ENCODE measurements at places on chromosomes 4 and X. TPM values are rescaled to one million over a fixed set of nuclear protein-coding genes. Genes with fewer than 3 reads are reported as not detected.

Gene PASD1
- not detected for total RNA-seq

Gene IL3RA
- 17.7 TPM for total RNA-seq

Gene MTMR8
- total RNA-seq: 2.7 TPM

Gene ARHGAP6
- total RNA-seq: 32.9 TPM

Gene SLC49A3
- total RNA-seq: 5.9 TPM

Gene GUCY1B1
- 12.9 TPM for total RNA-seq

Gene PRR32
- not detected for total RNA-seq

Gene PRDM5
- total RNA-seq: 28.6 TPM

Gene F9
- not detected for total RNA-seq

Gene TIGD4
- 1.6 TPM for total RNA-seq

Gene VGLL1
- total RNA-seq: not detected

Gene NOX1
- total RNA-seq: not detected

Gene ADRA2C
- total RNA-seq: 4.2 TPM

DNA sequence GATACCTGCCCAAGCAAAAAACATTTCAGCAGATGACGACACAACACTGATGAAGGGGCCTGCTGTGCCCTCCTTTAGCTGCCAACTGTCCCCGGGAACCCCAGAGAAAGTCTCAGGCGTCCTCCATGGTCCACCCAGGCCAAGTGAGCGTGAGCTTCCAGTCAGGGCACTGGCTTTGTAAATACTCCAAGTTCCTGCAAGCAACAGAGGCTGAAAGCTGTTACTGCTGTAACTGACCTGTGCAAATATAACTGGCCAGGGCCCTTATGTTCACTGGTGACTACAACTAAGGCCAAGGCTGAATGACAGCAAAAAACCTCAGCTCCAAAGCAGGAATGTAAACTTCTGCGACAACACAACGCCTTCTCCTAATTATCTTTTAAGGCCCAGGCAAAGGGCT, 8.2 kb downstream of the WDR1 start:
- no peak for DNase-seq
- H3K27ac ChIP-seq: peak overlapping the region; percentile 80
- no peak overlapping the region for H3K4me3 ChIP-seq
- peaks cover 100% of the 10 kb centered on the region for H3K4me1 ChIP-seq
- peaks cover 44% of the 10 kb centered on the region for H3K36me3 ChIP-seq

DNA sequence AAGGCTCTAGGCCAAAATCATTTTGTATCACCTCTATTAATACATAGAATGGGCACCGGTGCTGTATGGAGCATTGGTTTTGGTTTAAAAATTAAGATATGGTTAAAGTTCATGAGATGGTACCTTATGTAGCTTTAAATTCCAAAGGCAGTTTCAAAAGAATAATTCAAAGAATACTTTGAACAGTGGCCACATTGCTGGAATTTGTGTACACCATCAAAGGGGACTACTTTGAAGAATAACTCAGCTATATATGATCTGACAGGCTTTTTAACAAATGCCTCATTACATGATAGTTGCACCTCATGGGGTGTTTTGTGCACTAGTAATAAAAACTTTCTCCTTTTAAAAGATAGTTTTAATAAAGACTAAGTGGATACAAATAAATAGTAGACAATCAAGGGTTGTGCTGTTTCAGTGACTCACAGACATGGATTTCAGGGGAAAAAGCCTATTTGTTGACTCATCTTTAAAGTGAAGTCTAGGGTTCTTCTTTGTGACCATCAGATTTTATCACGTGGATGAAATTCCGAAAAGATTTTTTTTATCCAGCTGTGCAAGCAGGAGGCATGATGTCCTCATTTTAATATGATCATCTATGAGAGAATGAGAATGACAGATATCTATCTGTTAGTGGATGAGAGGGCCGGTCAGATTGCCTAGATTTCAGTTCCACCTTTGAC, 12.8 kb downstream of the MTM1 start:
- no peaks in the 10 kb centered on the region for H3K36me3 ChIP-seq
- H3K4me1 ChIP-seq: no peaks in the 10 kb centered on the region
- H3K27me3 ChIP-seq: no peaks in the 10 kb centered on the region
- H3K4me3 ChIP-seq: no peak overlapping the region

DNA sequence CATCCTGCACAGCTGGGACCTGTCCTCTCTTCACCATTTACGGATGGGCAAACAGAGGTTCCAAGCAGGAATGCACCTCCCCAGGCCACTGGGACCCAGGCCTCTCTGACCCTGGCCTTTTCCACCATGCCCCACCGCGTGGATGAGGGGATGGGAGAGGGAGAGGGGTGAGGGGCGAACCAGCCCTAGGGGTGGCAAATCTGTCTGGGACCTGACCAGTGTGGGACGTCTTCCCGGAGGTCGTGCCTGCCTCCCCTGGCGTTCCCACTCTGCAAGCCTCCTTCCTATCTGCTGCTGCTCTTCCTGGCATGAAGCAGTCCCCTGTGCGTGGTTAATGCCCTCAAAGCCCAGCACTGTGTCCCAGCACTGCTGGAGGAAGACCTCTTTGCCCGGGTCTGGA, 35.9 kb downstream of the ABLIM2 start:
- DNase-seq: no peak
- H3K4me3 ChIP-seq: no peak overlapping the region
- no peaks in the 10 kb centered on the region for H3K36me3 ChIP-seq
- H3K4me1 ChIP-seq: no peaks in the 10 kb centered on the region
- H3K27ac ChIP-seq: no peak overlapping the region

- H3K27ac ChIP-seq: no peak overlapping the region
- DNase-seq: no peak
- H3K36me3 ChIP-seq: no peaks in the 10 kb centered on the region
These were observed 474.4 kb upstream of the MAGEB18 start for GRCh38 chrX:25663701-25664100.

DNA sequence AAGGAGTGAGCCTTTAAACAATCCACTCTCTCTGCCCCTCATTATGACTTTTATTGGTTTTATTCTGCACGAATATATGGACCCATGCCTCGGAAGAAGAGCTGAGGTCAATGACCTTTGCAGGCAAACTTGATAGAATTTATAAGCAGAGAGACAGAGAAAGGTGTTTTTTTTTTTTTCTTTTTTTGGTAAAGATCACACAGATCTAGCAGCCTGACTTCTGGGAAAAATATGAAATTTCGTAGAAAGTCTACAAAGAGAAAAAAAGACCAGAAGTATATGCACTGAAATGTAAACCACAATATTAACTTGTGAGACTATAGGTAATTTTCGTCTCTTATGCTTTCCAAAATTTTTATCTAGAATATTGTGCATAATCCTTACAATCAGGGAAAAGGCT, 61.6 kb downstream of the LEF1 start:
- no peaks in the 10 kb centered on the region for H3K4me1 ChIP-seq
- no peaks in the 10 kb centered on the region for H3K36me3 ChIP-seq
- no peak for DNase-seq

DNA sequence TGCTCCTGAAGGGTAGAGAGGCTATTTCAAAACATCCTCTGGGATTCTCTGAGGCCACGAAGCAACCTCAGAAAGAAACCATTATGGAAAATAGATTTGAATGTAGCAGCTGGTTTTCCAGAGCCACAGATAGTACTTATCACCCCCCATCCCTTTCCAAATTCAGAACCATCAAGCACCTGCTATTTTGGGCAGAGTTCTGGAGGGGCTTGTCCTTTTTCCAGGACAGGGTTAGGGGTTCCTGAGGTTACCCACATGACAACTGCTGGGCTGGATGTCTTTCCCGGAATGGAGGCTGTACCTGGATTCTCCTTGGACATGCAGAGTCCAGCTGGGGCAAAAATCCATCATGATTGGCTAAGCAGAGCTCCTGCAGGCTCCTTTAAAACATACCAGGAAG, 22.0 kb upstream of the ZXDA start:
- H3K4me1 ChIP-seq: no peaks in the 10 kb centered on the region
- no peak overlapping the region for H3K27ac ChIP-seq
- H3K36me3 ChIP-seq: no peaks in the 10 kb centered on the region
- no peaks in the 10 kb centered on the region for H3K27me3 ChIP-seq
- no peak overlapping the region for H3K4me3 ChIP-seq
- DNase-seq: no peak

DNA sequence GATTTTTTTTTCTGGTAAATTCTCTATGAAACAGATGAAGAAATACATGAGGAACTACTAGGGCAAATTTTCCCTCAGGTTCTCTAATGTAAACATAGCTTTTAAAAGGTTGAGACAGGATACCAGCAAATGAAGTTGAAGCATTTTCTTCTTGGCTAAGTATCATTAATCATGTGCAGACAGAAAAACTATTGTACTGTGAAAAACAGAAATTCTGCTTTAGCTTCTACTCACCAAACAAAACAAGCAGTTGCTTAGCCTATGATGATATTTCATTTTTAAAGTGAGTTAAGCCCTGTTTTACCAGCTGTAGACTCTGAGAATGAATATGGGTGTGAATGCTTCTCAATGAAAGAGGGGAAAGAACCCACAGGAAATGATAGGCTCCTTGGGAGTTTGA, 358.9 kb downstream of the TRAM1L1 start:
- H3K36me3 ChIP-seq: no peaks in the 10 kb centered on the region
- H3K4me1 ChIP-seq: peaks cover 5% of the 10 kb centered on the region
- H3K27me3 ChIP-seq: no peaks in the 10 kb centered on the region
- no peak for DNase-seq
- H3K4me3 ChIP-seq: no peak overlapping the region

DNA sequence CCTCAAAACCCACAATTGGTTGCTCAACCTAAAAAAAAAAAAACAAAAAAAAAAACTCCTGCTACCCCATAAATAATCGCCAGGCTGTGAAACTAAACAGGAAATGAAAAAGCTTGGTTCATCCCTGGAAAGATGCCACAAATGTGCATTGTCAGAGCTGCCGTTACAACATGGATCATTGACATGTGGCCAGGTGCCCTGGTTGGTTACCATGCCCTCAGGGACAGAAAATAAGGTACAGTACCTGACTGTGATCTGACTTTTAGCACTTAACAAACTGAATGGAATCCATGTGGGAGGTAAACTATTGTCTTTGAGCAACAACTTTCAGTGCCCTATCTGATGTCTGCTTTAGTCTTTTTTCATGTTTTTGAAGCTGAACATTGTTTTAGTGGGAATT, 118.0 kb upstream of the RPL34 start:
- no peak overlapping the region for H3K4me3 ChIP-seq
- no peak for DNase-seq
- no peak overlapping the region for H3K27ac ChIP-seq

DNA sequence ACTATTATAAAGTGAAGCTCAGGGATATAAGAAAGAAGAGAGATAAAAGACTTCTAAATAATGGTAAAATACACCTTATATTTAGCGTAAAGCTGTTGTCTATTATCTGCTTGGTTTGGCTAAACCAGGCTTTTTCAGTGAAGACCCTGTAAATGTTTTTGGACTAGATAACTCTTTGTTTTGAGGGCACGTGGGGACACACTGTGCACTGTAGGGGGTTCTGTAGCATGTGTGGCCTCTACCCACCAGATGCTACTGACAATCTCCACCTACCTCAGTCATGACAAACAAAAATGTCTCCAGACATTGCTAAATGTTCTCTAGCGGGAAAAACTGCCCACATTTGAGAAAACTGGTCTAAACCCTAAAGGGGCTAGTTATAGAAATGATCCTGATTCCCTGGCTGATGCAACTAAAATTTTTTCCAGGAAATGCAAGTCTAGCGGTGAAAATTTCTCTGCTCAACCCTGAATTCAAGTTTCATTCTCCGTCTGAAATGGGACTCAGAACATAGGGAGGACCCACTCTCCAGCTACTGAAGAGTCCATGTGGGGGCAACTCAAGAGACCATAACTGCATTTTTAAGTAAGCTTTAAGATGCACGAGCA, 355.2 kb upstream of the RASGEF1B start:
- H3K27me3 ChIP-seq: no peaks in the 10 kb centered on the region
- H3K4me3 ChIP-seq: no peak overlapping the region
- no peaks in the 10 kb centered on the region for H3K4me1 ChIP-seq
- no peak for DNase-seq

DNA sequence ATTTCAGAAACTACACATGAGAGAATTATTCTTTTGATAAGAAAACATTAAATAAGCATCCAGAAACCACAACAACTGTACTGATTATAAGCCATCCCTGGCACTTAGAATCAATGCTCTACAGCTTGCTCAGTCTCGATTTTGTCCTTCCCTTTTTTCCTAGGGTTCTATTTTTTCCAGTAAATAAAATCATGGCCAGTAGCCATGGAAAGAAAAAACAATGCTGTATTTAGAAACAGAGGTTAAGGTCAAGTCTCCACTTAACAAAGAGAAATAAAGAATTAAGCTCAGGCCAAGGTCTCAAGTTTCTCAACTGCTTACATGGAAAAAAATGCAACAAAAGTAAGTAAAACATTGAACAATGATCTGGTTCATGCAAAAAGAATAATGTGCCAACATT, 38.7 kb upstream of the GRID2 start:
- no peak for DNase-seq
- no peaks in the 10 kb centered on the region for H3K36me3 ChIP-seq
- H3K27me3 ChIP-seq: no peaks in the 10 kb centered on the region
- H3K4me3 ChIP-seq: no peak overlapping the region

- H3K27me3 ChIP-seq: peaks cover 18% of the 10 kb centered on the region
- DNase-seq: no peak
- no peaks in the 10 kb centered on the region for H3K4me1 ChIP-seq
- H3K4me3 ChIP-seq: no peak overlapping the region
These were observed 13.7 kb upstream of the UBA1 start for GRCh38 chrX:47179928-47180255.

- no peak for DNase-seq
- no peak overlapping the region for H3K27ac ChIP-seq
These were observed 341.5 kb downstream of the BCOR start for GRCh38 chrX:39756086-39756883.

DNA sequence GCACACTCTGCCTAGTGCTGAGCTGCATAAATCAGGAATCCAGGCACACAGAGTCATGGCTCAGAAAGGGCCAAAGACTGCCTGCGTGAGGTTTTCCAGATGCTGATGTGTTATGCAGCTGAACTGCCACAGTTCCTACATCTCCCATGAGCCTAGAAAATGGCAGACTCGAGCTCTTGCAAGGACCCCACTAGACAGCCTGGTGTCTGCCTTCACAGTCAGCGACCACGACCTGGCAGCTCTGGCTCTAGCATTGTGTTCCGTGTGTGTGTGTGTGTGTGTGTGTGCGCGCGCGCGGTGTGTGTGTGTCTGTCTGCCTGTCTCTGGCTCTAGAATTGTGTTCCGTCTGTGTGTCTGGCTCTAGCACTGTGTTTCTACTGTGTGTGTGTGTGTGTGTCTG, 203.6 kb upstream of the AGTR2 start:
- no peak overlapping the region for H3K27ac ChIP-seq
- H3K36me3 ChIP-seq: no peaks in the 10 kb centered on the region
- no peaks in the 10 kb centered on the region for H3K4me1 ChIP-seq
- H3K4me3 ChIP-seq: no peak overlapping the region
- no peak for DNase-seq
- H3K27me3 ChIP-seq: peaks cover 47% of the 10 kb centered on the region

DNA sequence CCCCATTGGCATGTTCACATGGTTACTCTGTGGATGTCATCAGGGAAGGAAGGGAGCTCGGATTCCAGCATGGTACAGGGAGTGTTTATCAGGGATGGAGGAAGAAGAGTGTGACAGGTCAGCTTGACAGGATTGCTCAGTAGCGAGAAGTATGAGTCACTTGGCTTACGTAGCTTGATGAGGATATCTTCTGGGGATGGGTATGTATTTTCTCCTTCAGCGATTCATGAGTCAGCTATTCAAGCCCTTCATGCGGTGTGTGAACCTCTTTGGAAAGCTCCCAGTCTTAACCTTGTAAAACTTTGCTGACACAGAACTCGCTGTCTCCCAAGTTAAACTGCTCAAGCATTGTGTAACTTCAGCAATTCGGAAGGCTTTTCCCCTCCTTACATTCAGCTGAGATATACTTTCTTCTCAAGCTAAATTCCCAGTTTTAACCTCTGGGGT, 275.4 kb downstream of the ARHGAP10 start:
- H3K27ac ChIP-seq: no peak overlapping the region
- no peak overlapping the region for H3K4me3 ChIP-seq
- H3K27me3 ChIP-seq: no peaks in the 10 kb centered on the region
